ENCODE measurements at places on chromosomes 6 and 20. TPM values are rescaled to one million over a fixed set of nuclear protein-coding genes. Genes with fewer than 3 reads are reported as not detected.

DNA sequence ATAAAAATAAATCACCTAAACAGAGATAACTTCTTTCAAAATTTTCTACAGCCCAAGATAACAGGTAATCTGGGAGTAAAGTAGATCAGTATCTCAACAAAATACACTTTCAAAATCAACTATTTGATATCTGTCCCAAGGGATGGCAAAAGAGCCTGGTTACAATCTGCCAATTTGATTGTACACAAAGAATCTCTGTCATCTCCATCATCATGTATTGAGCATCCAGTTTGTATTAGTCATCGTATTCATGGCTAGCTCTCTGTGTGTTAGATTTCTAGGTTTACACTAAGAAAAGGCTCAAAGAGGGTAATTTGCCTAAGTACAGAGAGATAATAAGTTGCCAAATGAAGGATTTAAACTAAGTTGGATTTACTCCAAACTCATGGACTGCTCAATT lies 329.0 kb upstream of the NRSN1 start:
- no peak for DNase-seq

GRCh38 chr6:153099636-153100035 lies 31.4 kb downstream of the RGS17 start:
- DNase-seq: no peak

GRCh38 chr6:113184736-113185135 lies 672.4 kb upstream of the MARCKS start:
- DNase-seq: peak; percentile 32

Gene FERMT1
- 1.9 TPM for total RNA-seq

Gene MRAP2
- total RNA-seq: 4.2 TPM

Gene HDGFL1
- total RNA-seq: not detected

DNA sequence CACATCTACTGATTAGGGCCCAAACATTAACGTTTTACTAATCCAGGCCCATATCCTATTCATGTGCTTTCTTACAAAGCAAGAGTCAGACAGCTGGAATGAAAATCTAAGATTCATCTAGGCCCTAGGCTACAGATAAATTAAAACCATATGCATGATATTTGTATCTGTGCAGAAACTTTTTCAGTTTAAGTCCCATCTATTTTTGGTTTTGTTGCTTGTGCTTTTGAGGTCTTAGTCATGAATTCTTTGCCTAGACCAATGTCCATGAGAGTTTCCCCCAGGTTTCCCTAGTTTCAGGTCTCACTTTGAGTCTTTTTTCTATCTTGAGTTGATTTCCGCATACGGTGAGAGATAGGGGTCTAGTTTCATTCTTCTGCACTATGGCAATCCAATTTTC lies 20.2 kb downstream of the ADNP start:
- no peak for DNase-seq

DNA sequence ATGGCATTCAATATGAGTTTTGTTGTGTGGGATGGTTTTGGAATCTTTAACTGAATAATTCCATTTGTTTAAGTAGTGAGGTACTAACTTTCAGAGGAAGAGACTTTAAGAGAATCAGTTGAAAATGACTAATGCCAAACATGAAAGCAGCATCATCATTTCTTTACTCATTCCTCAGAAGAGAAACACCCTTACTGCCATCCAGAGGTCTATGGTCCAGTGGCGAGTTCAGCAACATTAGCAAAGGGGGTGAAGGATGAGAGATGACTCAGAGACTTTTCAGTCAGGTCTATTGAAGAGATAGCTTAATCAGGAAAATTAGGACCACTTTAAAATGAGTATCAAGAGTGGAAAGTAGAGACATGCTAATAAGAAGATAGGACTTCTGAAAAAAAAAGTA lies 118.8 kb downstream of the COL19A1 start:
- no peak for DNase-seq

Gene PRSS16
- 18.0 TPM for total RNA-seq

Gene EZR
- 452 TPM for total RNA-seq

Gene TRAPPC3L
- 0.25 TPM for total RNA-seq

GRCh38 chr20:278607-279571 lies 11.7 kb downstream of the C20orf96 start:
- DNase-seq: no peak

GRCh38 chr6:79440598-79440997 lies 96.6 kb downstream of the LCA5 start:
- no peak for DNase-seq

Gene OR2B6
- not detected for total RNA-seq

Gene PERP
- 29.1 TPM for total RNA-seq

Gene SLC22A3
- total RNA-seq: 30.9 TPM

DNA sequence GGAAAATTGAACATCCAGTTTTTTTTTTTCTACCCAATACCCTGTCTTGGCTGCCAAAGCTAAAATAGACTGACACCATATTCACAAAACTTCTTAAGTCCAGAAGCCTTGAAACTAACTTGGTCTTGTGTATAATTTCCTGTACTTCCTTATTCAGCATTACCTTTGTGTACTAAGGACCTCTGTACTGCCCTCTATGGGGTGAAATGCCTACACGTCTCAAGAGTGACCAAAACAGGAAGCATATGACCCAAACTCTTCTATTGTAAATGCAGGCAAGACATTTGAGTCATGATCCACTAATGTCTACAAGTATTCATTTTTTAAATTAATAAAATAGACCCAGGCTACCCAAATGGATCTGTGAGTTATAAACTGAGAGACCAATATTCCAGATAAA lies 50.4 kb downstream of the HMGCLL1 start:
- peak; percentile 37 for DNase-seq

Gene KIAA1755
- total RNA-seq: 2.0 TPM

DNA sequence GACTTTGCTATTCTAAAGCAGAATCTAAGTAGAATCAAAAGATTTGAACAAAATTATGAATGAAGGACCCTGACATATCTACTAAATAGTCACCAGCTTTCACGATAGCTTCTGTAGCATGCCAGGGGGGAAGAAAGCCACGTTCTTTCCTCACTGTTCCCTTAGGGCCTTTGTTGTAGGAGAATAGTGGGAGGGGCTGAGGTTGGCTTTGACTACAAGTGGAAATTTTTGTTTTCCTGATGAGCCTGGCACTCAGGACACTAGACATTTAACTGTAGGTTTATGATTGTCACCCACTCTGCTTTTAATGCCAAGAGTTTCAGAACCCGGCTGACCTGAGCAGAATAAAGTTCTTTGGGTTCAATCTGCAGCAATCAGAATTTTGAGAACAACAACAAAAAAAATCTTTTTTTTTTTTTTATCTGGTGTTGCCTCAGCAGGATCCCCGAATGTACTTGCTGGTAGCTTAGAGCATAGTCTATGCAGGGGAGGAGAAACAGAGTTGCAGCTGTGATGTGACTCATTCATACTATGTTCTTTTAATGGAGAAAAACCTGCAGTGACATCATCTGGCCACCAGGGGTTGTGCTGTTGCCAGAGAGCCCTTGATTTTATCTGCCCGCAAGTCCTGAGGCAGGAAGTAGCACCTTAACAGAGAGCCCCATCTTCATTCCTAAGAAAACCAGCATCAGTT lies 38.5 kb downstream of the TPD52L1 start:
- DNase-seq: peak; percentile 26

- DNase-seq: no peak
Observed at GRCh38 chr6:46255528-46255927, 84.7 kb upstream of the ENPP5 start.

Gene LEMD2
- total RNA-seq: 54.9 TPM

Gene TTLL9
- total RNA-seq: 7.1 TPM

Gene CRISP2
- total RNA-seq: 4.0 TPM

Gene LY6G6D
- not detected for total RNA-seq

- DNase-seq: peak; percentile 33
Observed at GRCh38 chr6:166465671-166466087, 82.9 kb upstream of the MPC1 start.

Gene TAGAP
- 7.9 TPM for total RNA-seq

- peak; percentile 13 for DNase-seq
Observed at GRCh38 chr20:51889466-51889865, 87.1 kb upstream of the SALL4 start.

Gene SUMO4
- 12.9 TPM for total RNA-seq

Gene TNNC2
- total RNA-seq: not detected

GRCh38 chr6:89310929-89311328 lies 4.2 kb downstream of the GABRR2 start:
- DNase-seq: no peak

DNA sequence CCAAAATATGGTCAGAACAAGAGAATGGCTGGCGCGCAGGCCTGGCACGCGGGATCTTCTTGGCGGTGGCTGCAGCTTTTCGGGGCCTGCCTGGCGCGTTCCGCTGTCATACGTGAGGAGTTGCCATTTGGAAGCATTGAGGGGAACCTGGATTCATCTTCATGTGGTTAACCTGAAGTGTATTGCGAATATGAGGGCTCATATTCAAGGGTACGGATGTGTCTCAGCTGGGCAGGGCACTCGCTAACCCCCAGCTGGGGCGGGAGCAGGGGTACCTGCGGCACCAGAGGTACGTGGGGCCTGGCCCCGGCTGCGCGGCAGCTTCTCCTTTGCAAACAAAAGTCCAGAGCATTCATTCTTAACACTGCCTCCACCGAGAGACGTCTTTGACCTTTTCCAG lies 605.6 kb downstream of the QKI start:
- no peak for DNase-seq

Gene EMILIN3
- 1.7 TPM for total RNA-seq

- no peak for DNase-seq
Observed at GRCh38 chr20:48451401-48451800, 376.4 kb downstream of the PREX1 start.

DNA sequence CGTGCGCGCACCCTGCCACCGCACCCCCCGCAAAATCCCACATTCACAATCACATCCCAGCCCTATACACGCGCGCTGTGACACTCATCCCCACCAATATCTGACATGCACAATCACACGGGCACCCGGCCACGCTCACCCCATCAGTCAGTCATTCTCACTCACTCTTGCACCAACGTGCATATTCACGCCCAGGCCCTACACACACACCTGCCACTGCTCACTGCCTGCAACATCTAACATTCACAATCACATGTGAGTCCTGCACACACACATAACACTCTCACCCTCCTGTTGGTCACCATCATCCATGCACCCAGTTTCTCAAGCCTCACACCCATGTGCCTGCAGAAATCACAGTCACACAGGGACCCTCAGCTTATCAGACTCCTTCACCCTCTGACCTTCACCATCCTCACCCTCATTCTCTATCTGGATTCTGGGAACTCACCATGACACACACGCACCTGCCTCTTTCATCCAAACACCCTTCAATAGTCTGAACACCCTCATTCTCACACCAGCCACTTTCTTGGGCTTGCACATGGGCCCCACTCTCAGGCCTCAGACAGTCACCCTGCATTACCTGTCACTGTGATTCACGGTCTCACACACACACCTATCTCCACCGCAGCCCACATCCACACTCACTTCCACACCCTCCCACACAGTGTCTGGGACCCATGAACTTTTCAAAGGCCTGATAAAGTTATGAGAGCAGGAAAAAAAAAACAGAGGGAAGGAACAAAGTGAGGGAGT lies 748 bp upstream of the ATP9A start:
- DNase-seq: peak; percentile 17

Measured in lung (tissue), 17 donors.